GM06990 (cell line): ENCODE measurements at places on chromosomes 13 and 19.

- DNase-seq, result no peak
These were observed 83.4 kb downstream of the GNG7 start for GRCh38 chr19:2619076-2619475.

GRCh38 chr13:46124531-46124966 lies 19.7 kb upstream of the CPB2 start:
- DNase-seq, result peak; percentile 62

- no peak for DNase-seq
These were observed 14.0 kb upstream of the ZNF780A start for GRCh38 chr19:40104754-40105153.

- no peak for DNase-seq
These were observed 160.2 kb downstream of the SLC7A1 start for GRCh38 chr13:29435125-29435911.

GRCh38 chr19:57057036-57057686 lies 62.6 kb upstream of the USP29 start:
- DNase-seq, result no peak

- DNase-seq, result no peak
These were observed 310.7 kb downstream of the ITGBL1 start for GRCh38 chr13:101763191-101763590.

- no peak for DNase-seq
These were observed 2.3 kb upstream of the LTBP4 start for GRCh38 chr19:40598918-40599307.

DNA sequence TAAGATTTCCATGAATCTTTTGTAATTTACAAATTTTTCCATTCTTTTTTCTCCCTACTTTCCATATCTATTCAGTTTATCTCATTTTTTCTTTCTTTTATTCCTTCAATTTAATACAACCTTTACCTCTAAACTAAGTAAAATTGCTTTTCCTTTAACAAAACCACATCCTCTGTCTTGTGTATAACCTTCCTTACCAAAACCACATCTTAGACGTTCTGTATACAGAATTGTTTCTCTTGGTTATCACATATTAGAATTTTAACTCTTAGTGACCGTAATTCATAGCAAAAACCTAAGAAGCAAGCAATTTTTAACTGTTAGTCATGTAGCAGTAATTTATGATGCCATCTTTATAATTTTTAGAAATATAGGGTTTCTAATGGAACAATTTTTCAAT lies 15.0 kb downstream of the PPP5C start:
- DNase-seq, result no peak

- no peak for DNase-seq
These were observed 10.7 kb downstream of the EPSTI1 start for GRCh38 chr13:42981317-42981716.

- no peak for DNase-seq
These were observed 26.7 kb upstream of the POP4 start for GRCh38 chr19:29579308-29579910.

DNA sequence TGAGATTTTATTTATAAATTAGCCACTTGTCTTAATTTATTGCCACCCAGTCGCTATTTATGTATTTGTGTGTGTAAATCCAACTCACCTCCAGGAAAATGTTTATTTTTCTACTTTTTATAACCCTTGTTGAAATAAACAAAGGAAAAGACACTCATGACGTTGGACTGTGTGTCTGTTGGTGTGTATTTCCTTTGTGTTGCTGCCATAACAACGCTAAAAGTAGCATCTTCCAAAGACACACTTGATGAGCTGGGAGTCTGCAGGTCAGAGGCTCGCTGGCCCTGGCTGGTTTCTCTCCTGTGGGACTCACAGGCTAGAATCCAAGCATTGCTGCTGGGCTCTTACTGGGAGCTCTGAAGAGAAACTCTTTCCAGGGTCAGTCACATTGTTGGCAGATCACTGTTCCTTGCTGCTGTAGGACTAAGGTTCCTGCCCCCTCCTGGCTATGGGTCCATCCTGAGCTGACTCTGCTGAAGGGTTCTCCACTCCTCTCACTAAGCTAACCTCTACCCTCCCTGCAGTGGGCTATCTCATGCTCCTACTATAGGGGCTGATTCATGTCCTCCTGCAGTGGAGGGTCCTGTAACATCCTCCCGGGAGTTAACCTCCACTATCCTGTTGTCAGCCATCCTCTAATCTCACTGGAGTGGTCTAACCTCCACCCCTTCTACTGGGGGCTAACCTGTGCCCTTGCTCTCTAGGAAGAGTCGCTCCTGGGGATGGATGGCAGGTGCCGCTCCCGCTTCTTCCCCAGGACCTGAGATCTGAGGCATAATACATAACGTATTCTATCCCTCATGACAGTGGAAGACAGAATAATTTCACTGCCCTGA lies 2.1 kb downstream of the IFNL2 start:
- DNase-seq, result no peak

- DNase-seq, result peak; percentile 23
These were observed 1.3 kb downstream of the UBL3 start for GRCh38 chr13:29849071-29849631.

GRCh38 chr19:22619932-22620331 lies 14.2 kb upstream of the ZNF492 start:
- no peak for DNase-seq

DNA sequence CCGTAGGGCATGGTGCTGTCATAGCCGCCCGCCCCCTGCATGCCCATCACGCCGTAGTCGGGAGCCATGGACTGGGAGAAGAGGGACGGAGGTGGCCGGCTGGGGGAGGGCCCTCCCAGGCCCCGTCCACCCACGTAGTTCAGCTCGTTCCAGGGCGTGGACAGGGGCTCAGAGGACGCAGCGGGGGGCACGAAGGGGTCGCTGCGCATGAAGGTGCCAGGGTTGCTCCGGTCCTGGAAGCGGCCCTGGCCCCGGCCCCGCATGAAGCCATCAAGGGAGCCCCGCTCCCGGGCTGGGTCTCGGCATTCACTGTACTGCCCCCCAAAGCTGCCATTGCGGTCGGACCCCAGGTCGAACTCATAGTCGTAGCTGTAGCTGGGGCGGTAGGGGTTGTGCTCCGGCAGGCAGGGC lies 6.7 kb downstream of the AKAP8 start:
- DNase-seq, result no peak

DNA sequence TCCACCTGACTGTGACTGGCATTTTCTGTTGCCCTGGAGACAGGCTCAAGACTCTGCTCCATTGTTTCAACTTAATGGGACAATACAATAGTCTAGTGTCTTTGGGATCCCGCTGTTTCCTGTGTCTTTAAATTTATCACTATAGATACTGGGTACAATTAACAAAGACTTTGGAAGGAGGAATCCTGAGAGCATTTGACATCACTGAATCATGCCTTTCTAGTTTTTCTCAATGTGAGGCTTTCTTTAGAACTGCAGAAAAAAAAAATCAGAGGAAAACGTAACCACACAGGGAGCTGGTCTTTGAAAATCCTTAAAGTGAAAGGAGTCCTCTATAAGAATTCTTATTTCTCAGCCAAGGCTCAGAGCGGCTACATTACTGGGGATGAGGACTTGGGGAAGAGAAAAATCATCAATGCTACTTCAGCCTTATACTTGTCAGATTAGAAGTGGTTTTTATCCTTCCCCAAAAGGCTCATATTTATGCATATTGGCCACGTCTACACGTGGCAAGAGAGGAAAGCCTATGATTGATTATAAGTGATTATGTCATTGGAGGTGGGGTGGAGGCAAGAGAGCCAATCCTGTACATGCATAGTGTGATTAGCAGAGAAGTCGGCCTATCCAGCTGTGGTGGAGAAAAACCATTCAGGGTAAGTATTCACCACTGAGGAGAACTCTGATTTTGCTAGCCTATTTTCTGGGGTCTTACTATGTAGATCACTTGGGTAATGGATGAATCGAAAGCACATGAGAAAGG lies 34.4 kb upstream of the UBL3 start:
- no peak for DNase-seq

GRCh38 chr13:76683168-76683567 lies 203.0 kb downstream of the KCTD12 start:
- DNase-seq, result no peak

- peak; percentile 69 for DNase-seq
These were observed 161.5 kb downstream of the KATNAL1 start for GRCh38 chr13:30145709-30146367.

GRCh38 chr19:53467485-53468262 lies at the start of gene ZNF813:
TSS of gene ZNF813 (plus strand) at chr19:53467733. CDS start at chr19:53483823, 16,090 bp downstream.
- peak; percentile 92 for DNase-seq

DNA sequence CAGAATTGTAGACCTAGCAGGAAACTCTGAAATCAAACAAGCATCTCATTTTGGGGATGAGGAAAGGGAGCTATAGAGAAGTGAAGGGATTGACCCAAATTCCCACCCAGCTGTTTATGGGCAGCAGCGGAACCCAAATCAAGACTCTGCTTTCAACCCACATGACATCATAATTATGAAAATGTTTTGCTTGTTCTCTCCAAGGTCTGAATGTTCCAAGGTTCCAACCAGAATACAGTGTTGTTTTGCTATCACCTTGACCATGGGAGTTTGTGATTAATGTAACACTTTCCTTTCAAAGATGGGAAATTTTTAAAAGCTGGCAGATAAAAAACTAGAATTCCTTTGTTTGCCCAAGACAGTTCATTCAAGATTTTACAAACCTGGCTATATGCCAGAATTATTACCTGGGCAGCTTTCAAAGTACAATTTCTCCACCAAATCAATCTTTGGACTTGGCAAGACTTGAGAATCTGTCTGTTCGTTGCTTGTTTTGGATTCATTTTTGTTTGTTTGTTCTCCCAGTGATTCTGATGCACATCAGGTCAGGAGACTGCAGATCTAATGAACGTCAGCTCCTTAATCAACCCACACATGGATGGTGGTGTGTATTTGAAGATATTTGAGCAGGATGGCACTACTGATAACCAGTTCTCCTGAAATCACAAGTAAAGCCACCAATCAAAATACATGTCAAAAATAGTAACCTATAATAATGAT lies 322.7 kb downstream of the FOXO1 start:
- DNase-seq, result no peak

- DNase-seq, result no peak
These were observed 2.4 kb upstream of the PKN1 start for GRCh38 chr19:14430712-14431111.

- no peak for DNase-seq
These were observed 5.0 kb downstream of the MLLT1 start for GRCh38 chr19:6274756-6275155.

- DNase-seq, result no peak
These were observed 62.9 kb downstream of the ZC3H13 start for GRCh38 chr13:45989607-45990006.

GRCh38 chr19:55620410-55621204 lies 3.8 kb downstream of the ZNF784 start:
- DNase-seq, result no peak

- no peak for DNase-seq
These were observed 1.2 kb upstream of the SLC27A1 start for GRCh38 chr19:17469092-17469480.

DNA sequence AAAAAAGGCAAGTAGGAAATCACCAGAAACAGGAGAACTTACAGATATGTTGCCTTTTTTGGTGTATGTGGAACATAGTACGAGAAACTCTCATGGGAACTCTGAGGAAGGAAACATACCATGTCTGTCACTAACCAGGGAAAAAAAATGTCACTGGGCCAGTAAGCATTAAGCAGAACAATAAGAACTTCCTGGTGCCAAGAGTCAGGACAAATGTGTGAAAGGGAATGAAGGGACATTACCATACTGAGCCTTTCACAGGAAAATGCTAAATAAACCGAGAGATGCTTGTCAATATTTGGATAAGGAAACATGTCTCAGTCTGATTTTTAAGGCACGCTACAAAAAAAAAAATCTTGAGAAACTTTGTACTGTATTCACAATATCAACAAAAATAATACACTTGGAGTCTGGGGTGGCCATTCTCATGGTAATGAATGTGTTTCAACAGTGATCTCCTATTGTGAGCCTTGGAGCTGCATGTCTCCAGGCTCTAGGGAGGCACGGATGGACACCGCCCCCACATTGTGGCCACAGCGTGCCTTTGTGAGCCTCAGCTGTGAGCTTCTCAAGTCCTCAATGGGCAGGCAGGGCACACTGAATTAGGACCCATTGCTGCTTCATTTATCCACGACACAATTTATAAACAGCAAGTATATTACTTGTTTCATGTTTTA lies 113.0 kb upstream of the ARGLU1 start:
- DNase-seq, result no peak

DNA sequence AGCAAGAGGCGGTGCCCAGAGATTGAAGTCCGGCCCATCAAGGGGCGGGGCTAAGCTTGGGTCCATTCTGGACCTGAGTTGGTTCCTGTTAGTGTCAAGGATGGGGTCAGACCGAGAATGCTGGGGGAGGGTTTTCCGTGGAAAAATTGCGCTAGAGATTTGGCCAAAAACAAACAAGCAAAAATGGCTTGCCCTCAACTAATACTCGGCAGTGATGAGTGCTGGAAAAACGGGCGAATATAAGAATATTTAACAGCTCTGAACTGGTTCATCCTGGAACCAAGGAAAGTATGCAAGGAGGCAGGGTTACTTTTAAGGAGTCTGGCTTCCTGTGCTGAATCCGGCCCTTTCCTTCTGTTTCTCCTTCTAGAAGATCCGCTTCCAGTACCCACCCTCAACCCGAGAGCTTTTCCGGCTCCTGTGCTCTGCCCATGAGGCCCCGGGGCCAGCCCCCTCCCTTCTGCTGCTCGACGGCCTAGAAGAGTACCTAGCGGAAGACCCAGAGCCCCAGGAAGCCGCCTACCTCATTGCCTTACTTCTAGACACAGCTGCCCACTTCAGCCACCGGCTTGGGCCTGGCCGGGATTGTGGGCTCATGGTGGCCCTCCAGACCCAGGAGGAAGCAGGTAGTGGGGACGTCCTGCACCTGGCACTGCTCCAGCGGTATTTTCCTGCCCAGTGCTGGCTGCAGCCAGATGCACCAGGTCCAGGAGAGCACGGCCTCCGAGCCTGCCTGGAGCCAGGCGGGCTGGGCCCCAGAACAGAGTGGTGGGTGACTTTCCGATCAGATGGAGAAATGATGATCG lies 880 bp downstream of the SWSAP1 start:
- DNase-seq, result peak; percentile 76

- DNase-seq, result no peak
These were observed 104.2 kb downstream of the TDRD3 start for GRCh38 chr13:60501236-60501635.

DNA sequence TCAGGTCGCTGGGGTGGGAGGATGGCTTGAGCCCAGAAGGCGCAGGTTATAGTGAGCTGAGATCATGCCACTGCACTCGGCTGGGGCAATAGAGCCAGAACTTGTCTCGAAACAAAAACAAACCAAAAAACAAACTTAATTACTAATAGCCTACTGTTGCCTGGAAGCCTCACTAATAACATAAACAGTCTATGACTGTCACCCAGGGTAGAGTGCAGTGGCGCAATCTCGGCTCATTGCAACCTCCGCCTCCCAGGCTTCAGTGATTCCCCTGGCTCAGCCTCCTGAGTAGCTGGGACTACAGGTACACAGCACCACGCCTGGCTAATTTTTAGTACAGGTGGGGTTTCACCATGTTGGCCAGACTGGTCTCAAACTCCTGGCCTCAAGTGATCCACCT lies 18.0 kb downstream of the CATSPERD start:
- no peak for DNase-seq

GRCh38 chr19:48361912-48362311 lies 1.8 kb downstream of the TMEM143 start:
- DNase-seq, result no peak

DNA sequence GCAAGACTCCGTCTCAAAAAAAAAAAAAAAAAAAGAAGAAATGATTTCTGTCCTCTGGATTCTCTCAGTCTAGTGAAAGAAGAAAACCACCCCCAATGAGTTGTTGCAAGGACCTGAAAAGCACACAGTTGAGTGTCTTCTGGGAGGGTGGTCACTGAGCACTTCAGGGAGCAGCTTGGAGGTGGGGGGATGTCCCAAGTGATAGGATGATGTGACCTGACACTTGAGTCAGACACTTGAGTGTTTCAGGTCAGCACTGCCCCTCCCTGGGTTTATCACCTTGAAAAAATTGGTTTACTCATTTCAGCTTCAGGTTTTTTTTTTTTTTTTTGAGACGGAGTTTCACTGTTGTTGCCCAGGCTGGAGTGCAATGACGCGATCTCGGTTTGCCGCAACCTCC lies 63.2 kb downstream of the ZNF823 start:
- no peak for DNase-seq
